ENCODE measurements at places on chromosomes 6 and 20.

GRCh38 chr6:160015778-160016684 lies 47.1 kb downstream of the IGF2R start:
- no peak for DNase-seq

- no peak for DNase-seq
These were observed 95.3 kb downstream of the FOXO3 start for GRCh38 chr6:108655806-108656651.

DNA sequence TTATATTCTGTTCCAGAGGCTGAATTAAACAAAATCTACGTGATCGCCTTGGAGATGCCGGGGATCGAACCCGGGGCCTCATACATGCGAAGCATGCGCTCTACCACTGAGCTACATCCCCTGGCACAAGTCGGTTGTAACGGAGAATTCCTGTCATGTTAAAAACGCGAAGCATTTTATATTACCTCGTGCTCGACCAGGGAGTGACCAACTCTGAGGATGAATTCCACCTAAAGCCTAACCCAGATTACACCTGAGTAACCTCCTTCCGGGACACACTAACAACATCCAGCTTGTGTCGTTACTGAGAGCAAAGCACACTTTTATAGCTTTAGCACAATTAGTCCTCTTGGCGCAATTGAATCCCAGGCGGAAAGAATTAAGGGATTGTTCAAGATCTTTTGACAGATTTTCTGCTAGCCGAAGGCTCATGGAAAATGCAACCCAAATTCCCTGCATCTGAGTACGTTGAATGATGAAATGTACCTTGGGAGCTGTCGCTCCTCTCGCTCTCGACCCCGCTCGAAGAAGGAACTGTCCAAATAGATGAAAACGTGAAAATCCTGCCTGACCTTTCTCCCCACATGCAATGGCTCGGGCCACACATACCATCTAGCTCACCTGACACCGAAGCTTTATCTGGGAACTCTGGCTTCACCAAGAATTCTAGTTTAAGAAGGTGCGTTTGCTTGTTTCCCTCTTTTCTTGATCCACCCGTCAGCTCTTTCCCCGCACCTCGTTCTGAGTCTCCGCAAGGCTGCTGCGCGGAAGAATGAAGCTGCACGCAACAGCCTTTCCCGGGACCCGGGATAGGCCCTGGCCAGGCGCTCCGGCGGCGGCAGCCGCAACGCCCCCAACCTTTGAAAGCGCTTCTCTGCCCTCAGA lies 148.3 kb downstream of the GPX5 start:
- peak; percentile 79 for DNase-seq

GRCh38 chr6:134830940-134831339 lies 119.0 kb downstream of the ALDH8A1 start:
- DNase-seq = peak; percentile 93

DNA sequence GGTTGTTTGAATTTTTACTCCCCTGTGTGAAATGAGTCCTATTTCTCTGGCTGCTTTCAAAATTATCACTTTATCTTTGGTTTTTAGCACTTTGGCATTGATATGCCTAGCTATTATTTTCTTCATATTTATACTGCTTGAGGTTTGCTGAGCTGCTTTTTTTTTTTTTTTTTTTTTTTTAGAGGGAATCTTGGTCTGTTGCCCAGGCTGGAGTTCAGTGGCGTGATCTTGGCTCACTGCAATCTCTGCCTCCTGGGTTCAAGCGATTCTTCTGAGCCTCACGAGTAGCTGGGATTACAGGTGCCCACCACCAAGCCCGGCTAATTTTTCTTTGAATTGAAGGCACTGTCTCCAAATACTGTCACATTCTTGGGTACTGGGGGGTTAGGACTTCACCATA lies 40.6 kb downstream of the STXBP5 start:
- DNase-seq = no peak

DNA sequence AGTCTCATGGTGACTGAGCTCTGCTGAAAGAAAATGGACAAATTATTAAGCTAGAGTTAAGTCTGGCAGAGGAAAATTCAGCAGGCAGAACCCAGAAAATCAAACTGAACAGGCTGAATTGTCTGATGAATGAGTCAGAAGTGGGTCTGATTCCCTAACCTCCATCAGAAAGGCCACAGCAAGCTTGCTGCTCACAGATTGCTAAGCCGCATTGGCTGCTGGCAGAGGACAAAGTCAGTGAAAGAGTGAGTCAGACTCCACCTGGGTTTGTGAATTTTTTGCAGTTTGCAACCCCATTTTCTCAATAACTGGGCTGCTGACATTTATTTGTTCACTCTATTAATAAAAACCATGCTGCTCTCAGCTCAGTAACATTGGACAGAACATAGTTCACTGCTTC lies 191.3 kb downstream of the EPM2A start:
- DNase-seq = no peak

GRCh38 chr6:65667916-65668656 lies 38.9 kb downstream of the EYS start:
- DNase-seq = no peak

DNA sequence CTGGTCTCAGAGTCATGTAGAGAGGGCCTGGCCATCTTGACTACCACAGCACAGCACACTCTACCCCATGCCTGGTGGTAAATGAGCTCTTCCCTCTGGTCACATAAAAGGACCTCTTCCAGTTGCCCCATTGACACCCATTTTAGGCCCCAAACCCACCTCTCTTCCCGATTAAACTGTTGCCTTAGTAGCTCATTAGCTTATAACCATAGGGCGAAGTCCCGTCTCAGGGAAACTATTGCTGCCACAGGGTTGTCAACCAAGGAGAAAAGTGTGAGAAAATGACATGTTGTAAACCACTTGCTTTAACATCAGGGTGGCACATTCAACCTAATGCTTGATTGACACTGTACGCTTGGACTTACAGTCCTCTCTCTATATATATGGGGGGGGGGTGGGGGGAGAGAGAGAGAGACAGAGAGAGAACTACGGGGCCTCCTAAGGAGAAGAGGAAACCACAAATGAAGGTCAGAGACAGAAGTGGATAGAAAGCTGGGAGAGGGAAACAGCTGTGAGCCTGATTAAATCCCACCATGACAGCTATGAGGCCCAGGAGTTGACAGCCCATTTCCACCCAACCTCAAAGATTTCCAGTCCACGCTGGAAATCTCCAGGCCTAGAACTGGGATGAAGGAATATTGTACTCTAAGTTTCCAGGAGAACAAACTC lies 14.9 kb upstream of the BTN1A1 start:
- no peak for DNase-seq

- no peak for DNase-seq
These were observed 190.2 kb downstream of the MOXD1 start for GRCh38 chr6:132210886-132211563.

DNA sequence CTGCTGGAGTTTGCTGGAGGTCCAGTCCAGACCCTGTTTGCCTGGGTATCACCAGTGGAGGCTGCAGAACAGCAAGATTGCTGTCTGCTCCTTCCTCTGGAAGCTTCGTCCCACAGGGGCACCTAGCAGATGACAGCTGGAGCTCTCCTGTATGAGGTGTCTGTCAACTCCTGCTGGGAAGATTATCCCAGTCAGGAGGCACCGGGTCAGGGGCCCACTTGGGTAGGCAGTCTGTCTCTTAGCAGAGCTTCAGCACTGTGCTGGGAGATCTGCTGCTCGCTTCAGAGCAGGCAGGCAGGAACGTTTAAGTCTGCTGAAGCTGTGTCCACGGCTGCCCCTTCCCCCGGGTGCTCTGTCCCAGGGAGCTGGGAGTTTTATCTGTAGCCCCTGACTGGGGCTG lies 96.8 kb upstream of the SLC35F1 start:
- DNase-seq = no peak

- no peak for DNase-seq
These were observed 16.1 kb upstream of the SERINC3 start for GRCh38 chr20:44537993-44538392.

- DNase-seq = no peak
These were observed 4.9 kb upstream of the HMGA1 start for GRCh38 chr6:34231566-34232336.

DNA sequence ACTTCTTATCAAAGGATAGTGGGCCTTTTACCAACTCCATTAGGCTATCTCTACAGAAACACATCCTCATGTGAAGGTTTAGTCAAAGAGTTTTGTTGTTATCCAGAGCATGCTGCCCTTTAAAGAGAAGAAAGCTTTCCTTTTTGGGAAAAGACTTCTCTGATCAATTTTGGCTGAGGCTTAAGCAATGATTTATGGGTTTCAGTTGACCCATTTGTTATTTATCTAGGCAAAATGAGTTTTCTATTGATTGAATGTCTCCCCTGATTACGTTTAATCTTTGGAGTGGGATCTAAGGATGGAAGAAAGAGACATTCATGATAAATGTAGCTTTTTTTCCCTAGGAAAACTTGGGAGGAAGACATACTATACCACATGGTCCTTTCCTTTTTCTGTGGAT lies 326.6 kb upstream of the JAG1 start:
- DNase-seq = no peak

DNA sequence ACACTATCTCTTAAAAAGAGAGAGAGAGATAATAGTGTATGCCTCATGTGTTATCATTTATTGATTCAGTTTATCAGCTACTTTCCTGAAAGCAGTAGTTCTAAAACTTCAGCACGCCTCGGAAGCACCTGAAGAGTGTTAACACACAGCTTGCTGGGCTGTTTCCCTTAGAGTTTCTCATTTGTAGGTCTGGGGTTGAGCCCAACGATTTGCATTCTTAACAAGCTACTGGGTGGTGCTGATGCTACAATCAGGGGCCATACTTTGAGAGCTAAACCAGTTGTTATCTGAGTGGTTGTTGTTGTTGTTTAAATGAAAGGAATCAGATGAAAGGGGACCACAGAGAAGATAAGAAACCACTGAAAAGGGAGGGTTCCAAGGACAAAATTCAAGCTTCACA lies 32.6 kb downstream of the SIM1 start:
- DNase-seq = no peak

- no peak for DNase-seq
These were observed 77.2 kb upstream of the TULP1 start for GRCh38 chr6:35589904-35590303.

GRCh38 chr6:113881478-113881980 lies 24.4 kb downstream of the MARCKS start:
- DNase-seq = no peak

DNA sequence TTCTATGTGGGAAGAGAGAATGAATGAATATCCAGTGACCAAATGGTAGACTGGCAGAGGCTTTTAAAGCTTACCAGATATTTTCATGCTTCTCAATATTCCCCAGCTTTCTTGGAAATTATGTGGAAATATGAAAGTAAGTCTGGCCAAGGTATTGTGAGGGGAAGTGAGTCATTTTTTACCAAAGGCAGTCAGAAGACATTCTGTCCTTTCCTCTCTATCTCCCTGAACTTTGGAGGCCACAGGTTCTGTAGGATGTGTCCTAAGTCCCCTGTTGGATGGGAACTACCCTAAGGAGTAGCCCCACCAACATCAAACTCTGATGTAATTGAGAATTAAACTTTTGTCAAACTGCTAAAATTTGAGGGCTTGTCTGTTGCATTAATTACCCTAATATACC lies 593.8 kb upstream of the NRSN1 start:
- no peak for DNase-seq

DNA sequence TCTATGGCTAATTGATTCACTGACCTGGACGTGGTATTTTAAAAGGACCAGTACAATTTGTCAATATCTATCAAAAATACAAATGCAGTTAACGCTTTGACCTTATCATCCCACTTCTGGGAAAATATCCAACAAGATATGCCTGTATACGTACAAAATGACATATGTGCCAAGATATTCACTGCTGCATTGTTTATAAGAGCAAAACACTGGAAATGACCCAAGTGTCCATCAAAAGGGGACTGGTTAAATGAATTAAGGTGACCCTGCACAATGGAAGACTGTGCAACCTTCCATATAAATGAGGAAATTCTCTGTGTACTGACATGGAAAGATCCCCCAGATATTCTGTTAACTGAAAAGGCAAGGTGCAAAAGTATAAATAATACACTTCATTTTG lies 13.9 kb downstream of the TRAM2 start:
- DNase-seq = no peak

DNA sequence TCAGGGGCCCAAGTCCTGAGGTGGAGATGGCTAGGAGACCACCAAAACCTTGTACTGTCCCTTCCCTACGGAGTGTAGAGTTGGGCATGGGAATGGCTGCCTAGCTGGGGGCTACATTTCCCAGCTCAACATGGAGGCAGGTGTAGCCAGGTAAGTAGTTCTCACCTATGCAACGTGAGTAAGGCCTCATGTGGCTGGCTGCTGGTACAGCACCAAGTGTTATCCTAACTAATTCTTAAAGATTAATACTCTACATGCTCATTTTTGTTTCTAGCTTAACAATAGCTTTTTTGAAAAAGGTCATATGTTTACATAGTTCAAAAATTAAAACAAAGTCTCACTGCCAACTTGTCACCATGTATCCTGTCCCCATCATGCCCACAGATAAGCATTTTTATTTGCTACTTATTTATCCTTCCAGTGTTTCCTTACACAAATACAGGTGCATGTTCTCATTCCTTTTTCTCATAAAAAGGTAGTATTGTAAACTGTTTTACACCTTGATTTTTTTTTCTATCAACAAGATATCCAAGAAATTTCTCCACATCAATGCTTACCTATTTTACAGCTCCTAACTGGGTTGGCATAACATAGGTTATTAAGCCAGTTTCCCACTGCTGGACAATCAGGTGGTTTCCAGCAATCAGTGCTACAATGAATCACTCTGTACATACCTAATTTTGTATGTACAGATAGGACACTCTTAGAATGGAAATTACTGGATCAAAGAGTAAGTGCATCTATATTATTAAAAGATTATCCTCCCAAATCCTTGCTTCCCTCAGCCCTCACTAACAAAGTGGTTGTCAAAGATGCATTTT lies 25.5 kb downstream of the ABHD12 start:
- DNase-seq = no peak

DNA sequence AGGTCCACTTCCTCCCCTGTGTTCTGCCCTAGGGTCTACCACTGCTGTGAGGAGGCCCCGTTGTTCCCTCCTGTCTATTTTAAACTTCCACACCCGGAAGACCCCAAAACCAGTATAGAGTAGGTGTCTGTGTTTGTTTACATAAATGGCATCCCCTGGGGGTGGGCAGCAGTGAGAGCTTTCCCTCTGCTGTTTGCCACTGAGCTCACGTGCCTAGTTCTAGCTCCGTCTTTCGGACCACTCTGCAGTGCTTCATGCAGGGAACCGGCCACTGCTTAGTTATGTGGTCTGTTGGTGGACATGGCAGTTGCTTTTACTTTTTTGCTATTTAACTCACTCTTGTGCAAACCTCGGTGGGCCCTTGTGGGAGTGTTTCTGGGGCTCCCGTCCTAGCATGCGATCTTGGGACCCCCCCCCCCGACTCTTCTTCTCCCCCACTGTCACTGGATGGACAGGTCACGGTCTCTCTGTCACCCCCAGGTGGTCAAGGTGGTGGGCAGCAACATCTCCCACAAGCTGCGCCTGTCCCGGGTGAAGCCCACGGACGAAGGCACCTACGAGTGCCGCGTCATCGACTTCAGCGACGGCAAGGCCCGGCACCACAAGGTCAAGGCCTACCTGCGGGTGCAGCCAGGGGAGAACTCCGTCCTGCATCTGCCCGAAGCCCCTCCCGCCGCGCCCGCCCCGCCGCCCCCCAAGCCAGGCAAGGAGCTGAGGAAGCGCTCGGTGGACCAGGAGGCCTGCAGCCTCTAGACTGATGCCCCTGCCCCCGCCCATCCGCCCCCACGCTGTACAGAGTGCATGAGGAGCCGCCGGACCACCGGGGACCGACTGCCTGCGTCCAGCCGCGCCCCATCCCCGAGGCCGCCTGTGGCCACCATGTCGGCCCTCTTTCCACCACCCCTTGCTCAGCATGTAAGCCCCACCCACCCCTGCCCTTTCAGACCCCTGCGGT lies 40.9 kb downstream of the VSTM2L start:
- no peak for DNase-seq

GRCh38 chr20:51353491-51353890 lies 189.0 kb downstream of the NFATC2 start:
- DNase-seq = no peak

All from NCI-H524 (cell line).